ENCODE measurements at places on chromosomes 11 and 22.

- peak; percentile 31 for DNase-seq
Measured at GRCh38 chr22:39658367-39658766, 87.8 kb downstream of the CACNA1I start.

DNA sequence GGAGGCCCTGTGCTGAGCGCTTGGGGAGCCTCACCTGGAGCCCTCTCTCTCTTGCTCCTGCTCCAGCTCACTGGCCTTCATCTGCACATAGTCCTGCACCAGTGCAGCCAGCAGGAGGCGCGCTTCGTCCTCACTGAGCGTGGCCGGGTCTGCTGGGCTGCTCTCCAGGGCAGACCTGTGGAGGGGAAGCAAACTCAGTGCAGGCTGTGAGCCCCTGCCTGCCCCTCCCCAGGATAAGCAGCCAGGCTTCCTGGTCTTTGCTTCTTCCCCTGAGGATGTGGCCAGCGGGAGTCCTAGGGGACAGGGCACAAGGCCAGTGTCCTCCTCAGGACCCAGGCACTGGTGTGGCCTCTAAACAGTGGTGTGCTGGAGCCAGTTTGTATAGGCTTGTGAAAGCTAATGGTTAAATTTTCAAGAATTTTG, 2.2 kb downstream of the CALCA start:
- DNase-seq = peak; percentile 76

DNA sequence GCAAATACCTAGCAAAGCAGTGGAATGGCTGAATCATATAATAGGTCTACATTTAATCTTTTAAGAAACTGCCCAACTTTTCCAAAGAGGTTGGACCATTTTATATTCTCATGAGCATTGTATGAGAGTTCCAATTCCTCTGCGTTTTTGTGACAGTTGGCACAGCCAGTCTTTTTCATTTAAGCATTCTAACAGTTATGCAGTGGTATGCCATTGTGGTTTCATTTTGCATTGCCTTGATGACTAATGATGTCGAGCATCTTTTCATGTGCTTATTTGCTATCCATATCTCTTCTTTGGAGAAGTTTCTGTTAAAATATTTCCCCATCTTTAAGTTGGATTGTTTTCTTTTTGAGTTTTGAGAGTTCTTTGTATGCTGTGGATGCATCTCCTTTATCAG, 38.7 kb downstream of the EIF3F start:
- no peak for DNase-seq

DNA sequence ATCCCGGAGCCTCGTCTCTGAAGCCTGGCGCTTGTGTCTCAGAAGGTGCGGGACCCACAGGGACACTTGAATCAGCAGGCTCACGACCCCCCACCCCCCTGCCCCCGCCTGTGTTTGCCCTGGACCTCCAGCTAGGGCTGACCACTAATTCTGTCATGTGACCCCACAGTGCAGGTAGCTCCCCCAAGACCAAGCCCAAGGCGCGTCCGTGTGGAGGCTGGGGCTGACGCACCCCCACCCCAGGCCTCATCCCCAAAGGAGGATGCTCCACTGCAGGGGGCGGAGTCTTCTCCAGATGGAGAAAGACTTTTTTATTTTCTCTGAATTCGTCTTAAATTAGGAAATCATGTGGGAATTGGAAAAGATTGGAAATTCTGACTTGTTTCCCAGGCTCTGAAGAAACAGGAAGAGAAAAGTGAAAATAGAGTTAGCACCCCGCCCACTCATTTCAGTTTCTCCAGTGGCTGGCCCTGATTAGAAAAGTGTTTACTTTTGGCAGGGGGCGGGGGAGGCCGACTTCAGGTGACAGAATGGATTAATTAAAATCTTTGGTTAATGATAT, 1.0 kb upstream of the RELA start:
- peak; percentile 61 for DNase-seq

Data from activated T-cell treated with anti-CD3 and anti-CD28 coated beads, Interleukin-2, amount 50 U/mL, for 72 hours (primary cell).